ENCODE measurements at places on chromosomes 7 and 10.

GRCh38 chr10:121669028-121669374, 70.8 kb upstream of the FGFR2 start:
- no peak for DNase-seq

- no peak for DNase-seq
These were observed 52.5 kb upstream of the WNT16 start for GRCh38 chr7:121276313-121276712.

GRCh38 chr7:123522066-123522465, 12.3 kb downstream of the IQUB start:
- DNase-seq, result no peak

DNA sequence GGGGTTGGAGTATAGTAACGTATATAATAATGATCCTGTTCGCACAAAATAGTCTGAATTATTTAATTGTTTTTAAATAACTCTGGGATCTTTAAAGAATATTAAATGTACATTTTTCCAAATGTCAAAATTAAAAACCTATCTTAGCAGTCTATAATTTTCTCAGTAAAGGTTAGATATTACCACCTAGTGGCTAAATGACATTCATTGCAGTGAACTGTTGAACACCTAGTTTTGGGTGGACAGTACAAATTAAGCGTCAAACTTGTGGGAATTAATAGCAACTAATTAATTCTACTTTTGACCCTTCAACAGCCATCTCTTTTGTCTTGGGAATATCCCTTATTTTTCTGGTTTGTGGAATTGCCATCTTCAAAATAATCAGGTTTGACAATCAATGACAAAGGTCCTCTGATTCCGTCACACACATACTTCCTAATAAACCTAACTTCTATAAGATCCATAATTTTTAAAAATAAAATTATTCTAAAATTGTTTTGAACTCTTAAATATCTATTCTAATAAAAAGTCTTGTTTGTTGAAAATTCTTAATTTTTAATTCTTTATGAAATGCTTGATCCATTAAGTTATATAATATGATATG, 165.7 kb downstream of the SEMA3D start:
- no peak for DNase-seq

- no peak for DNase-seq
These were observed 36.2 kb downstream of the PDLIM1 start for GRCh38 chr10:95254629-95255028.

DNA sequence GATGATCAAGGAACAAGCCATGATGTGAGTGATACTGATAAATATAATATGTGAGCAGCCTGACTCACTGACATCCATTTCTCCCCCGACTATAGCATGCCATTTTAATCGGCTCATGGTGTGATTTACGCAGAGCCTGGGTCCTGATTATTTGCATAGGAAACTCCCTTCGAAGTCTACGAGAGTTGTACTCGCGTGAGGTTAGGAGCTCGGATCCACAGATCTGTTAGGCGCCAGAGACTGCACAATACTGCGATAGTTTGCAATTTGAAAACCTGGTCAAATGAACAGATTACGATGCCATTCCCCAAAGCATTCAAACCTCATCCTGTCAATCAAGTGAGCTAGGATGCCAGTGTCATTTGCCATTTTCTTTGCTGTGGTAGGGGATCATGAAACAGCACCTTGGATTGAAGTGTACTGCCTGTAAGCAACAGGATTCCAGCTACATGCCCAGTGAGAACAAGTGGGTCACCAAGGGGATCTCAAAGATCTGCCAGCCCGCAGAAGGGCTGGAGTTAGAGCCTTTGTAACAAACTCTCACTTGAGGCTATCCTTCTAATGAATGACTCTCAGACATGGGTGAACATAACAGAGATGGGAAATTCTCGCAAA, 158.3 kb downstream of the FRMD4A start:
- no peak for DNase-seq

DNA sequence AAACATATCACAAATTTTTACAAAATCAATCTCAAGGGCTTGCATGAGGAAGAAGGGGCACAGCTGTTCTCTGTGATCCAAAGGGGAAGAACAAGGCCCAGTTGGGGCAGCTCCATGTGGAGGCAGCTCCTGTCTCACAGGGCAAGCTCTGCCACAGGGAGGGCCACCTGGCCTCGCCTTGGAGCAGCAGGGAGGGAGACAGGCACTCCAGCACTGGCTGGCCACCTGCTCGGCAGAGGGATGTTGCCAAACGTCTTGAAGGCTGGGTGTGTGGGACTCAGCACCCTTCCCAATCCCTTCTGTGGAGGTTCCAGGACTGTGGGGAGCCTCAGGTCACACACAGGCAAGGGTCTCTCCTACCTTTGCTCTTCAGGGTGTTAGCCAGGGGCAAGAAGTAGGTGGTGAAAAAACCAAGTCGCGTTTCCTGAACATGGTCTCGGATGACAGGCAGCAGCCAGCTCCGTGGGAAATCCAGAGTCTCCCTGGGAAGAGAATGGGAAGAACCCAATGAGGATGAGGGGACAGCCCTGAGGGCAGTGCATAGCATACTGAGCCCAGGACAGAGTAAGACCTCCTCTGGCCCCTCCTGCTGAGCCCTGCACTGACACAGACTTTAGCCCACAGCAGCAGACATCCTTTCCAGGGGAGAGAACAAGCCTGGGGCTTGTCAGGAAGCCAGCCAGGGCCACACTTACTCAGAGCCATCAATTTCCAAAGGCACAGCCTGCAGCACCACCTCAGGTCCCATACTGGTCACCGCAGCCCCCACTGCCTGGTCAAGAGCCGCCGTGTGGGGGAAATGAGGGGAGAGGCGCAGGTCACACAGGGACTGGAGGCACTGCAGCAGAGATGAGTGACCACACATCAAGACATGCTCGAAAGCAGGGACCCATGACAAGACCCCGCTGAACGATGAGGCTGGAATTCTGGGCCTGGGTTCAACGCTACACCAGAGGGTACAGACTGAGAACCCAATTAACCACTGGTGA, 21.9 kb downstream of the RRP12 start:
- no peak for DNase-seq

- DNase-seq, result no peak
These were observed 202.3 kb upstream of the AGR3 start for GRCh38 chr7:17084166-17084475.

- no peak for DNase-seq
These were observed 642.0 kb upstream of the PFKP start for GRCh38 chr10:2425320-2425719.

DNA sequence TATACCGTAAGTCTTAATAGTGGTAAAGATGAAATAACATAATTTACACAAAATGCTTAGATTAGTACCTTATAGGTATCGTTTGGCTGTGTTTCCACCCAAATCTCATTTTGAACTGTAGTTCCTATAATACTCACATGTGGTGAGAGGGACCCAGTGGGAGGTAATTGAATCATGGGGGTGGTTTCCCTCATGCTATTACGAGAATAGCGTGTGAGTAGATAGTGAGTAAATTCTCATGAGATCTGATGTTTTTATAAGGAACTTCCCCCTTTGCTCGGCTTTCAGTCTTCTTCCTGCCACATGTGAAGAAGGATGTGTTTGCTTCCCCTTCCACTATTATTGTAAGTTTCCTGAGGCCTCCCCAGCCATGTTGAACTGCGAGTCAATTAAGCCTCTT, 426.3 kb upstream of the POT1 start:
- no peak for DNase-seq

GRCh38 chr10:111748184-111748583, 435.4 kb downstream of the GPAM start:
- no peak for DNase-seq

DNA sequence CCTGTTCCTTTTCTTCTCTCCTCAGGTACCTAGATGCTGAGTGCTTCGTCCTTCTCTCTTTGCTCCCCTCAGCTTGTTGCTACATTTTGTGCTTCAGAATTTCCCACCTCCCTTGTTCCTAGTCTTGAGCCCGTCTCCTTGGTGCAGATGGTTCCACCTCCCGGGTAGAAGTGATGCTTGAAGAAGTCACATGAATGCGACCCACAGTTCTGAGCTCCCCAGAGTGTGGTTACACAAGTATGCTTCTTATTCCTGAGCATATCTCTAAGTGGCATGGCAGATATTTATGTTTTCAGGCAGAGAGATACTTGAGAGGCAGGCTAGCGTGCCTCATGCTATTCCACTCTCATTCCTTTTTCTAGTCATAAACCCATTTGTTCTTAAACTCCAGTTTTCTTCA, 34.0 kb downstream of the INPP5F start:
- no peak for DNase-seq

GRCh38 chr10:60252688-60253087, 137.0 kb downstream of the ANK3 start:
- no peak for DNase-seq

DNA sequence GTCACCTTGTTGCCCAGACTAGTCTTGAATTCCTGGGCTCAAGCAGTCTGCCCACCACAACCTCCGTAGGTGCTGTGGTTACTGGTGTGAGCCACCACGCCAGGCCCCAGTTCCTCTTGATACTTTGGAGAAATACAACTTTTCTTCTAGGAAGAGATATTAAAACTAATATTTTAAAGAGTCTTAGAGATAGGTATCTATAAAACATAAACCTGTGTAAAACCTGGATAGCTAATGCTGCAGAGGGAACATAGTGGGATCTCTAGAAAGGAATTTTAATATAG, 4.8 kb upstream of the GDI2 start:
- DNase-seq, result no peak

- no peak for DNase-seq
These were observed 208.4 kb downstream of the FANK1 start for GRCh38 chr10:126104767-126105166.

DNA sequence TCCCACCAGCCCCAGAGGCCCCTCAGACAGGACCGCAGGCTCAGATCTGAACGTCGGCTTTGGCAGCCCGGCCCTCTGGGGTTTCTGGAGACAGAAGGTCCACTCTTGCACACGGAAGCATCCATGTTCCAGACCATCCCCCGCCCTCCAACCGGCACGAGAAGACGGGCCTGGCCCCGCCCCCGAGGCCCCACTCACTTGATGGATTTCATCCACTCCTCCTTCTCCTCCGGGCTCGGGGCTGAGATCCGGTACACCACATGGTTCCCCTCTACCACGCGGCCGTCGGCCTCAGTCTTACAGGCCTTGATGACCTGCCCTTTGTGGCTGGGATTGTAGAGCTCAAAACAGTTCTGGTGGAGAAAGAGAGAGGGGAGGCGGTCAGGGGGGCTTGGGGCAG, 107.3 kb downstream of the CYTH3 start:
- DNase-seq, result no peak

GRCh38 chr7:17732083-17732482, 208.2 kb downstream of the SNX13 start:
- no peak for DNase-seq

GRCh38 chr10:105149371-105149891, 508.3 kb downstream of the SORCS3 start:
- DNase-seq, result no peak

DNA sequence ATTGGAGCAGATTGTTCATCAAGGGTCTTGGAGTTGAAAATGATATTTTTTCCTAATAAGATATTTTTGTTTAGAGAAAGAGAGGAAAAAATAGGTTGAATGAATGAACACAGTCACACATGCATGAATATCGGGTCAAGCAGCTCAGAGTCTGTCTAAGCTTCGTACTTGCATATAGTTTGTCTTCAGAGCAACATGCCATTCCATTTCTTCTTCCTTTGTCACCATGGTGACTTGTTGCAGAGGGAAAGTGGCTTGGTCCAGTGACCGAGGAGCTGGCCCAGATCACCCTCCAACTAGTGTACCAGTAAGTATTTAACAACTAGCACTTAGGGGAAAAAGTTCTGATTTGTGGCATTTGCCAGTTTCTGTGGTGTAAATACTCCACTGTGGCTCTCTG, 232.1 kb downstream of the TCF7L2 start:
- no peak for DNase-seq

- DNase-seq, result no peak
These were observed 95.0 kb downstream of the COL13A1 start for GRCh38 chr10:69896606-69897231.

- DNase-seq, result no peak
These were observed 16.6 kb upstream of the FOXL3 start for GRCh38 chr7:273327-273726.

- DNase-seq, result no peak
These were observed 76.1 kb upstream of the RHEB start for GRCh38 chr7:151595702-151596350.

All from HFF-Myc (cell line).